Stimulated activated CD8-positive, alpha-beta memory T cell treated with anti-CD3 and anti-CD28 coated beads, Interleukin-2, amount 100 ng/mL, for 48 hours (primary cell): ENCODE measurements at places on chromosomes 1 and 21.

GRCh38 chr1:41640141-41640751, 155.8 kb upstream of the EDN2 start:
- no peak for DNase-seq

DNA sequence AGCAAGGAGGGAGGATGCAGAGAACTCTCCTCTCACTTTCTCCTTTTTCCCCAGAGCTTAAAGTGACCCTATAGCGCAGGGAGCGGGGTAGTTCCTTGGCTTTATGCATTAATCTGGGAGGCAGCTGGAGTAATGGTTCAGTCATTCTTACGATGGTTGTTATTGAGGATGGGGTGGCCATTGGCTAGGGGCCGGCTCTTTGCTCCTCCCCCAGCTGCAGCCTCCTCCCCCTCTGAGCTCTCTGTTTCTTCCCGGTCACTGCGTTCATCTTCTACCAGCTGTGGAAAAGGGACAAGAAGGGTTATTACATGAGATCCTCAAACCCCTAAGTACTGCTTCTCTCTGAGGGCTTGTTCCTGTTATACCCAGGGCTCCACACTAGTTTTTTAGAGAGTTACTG, 8.6 kb downstream of the CERS2 start:
- DNase-seq = no peak

DNA sequence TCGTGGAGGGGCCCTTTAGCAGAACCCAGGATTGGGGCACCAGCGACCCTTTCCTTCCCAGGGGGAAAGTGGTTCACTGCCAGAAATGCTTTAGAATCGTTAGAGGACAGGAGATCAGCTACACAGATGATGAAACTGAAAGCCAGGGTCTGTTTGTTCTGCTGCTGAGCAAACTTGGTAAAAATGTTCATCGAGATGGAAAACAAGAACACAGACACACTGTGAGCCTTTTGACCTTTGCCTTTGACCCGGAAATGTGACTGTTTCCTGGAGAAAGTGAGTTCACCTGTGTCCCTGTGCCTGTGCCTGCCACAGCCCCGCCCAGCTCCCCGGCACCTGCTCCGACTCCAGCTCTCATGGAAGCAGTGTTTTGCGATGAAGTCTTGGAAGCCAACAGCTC, 234.3 kb downstream of the CAMTA1 start:
- no peak for DNase-seq

DNA sequence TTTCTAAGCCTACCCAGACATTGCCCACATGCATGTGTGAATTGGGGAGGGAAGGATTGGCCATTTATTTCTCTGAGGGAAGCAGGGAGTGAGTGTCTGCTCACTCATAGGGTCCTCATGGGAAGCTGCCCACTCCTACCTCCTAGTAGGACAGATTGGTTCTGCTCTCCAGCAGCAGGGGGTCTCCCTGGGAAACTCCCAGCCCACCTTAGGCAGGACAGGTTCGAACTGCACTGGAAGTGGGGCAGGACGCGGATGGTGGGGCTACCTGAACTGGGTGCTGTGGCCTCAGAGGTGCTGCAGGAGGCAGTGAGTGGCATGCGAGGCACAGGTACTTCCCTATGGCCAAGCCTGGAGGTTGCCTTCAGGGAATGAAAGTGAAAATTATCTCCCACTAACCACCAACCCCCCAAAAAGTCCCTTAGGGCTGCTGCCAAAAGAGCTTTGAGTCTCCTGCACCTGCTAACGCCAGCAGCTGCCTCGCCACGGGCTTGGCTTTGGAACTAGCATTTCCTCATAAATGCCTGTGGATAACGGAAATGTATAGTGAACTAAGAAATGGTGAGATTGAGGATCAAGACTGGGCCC, 157.0 kb upstream of the COA6 start:
- DNase-seq = no peak

DNA sequence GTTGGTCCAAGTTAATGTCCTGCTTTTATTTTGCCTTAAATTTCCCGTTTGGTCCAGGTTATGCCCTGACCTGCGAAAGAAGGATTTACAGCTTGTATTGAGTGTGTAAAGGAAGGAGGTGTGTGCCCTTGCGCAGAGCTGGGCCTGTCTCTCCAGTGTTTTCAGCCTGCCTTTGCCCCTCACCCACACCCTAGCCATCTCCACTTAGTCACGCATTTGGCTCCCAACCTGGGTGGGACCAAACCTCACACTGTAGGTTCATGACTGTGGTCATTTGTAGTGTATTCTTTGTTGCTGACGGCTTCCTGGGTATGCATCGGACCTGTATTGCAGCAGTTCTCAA, 572 bp upstream of the SRSF10 start:
- peak; percentile 27 for DNase-seq

DNA sequence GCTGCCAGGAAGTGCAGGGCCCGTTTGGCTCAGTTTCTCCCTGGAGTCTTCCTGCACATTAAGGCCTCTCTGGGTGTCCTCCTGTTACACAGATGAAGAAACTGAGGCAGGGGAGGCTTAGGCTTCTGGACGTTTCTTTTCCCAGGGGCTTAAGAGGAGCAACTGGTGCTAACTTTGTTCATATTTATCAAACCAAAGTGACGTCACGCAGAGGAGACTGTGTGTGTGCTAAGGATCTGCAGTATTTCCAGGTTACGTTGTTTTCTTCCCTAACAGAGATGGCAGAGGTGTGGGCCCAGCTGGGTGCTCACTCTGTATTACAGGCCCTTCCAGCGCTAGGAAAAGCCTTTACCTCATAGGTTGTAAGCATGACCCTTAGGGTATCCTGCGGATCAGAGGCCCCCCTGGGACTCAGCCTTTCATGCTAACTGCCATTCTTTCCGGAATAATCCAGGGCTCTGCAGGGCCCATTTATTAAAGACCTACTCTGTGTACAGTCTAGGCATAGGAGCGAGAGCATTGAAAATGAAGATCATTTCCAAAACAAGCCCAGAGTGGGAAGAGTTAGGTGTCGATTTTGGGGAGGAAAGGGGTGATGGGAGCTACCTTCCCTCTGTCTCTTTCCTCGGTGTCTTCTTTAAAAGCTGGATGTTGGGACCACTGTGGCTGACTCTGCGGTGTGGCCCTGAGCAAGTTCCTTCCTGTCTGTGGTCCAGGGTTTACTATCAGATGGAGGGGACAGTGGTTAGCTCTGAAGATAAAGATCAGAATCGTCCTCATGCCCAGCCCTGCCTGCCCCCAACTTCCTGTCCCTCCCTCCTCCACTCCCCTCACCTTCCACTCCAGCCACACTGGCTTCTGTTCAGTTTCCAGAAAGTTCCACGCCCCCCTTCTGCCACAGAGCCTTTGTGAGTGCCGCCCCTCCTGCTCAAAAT, 4.6 kb downstream of the AGTRAP start:
- DNase-seq = peak; percentile 11

DNA sequence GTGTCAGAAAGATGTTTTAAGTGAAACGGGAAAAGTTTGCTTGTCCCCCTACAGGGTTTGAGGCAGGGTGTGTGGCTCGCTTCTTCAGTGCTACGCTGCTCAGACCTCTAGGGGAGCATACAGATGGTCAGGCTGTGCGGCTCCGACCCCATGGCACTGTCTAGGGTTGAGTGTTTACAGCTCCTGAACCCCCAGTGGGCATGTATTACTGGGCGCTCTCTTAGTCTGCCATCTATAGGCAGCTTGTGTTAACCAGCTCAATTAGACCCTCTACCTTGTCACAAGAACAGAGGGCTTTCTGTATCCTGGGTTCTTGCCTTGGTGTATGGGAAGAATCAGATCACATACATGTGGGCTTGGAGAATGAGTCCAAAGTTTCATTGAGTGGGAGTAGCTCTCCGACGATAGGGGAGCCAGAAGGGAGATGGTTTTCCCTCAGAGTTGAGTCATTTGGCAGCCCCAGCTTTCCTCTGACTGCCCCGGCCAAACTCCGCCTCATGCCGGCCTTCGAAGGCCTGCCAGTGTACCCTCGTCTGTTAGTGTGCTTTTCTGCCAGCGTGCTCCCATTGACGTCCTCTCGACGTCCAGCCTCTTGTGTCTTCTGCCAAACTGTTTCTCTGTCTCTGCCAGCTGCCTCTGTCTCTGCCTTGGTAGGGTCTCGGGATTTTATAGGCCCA, 38.6 kb upstream of the ADGRL4 start:
- no peak for DNase-seq

- no peak for DNase-seq
These were observed 30.4 kb downstream of the APP start for GRCh38 chr21:26140164-26140579.

DNA sequence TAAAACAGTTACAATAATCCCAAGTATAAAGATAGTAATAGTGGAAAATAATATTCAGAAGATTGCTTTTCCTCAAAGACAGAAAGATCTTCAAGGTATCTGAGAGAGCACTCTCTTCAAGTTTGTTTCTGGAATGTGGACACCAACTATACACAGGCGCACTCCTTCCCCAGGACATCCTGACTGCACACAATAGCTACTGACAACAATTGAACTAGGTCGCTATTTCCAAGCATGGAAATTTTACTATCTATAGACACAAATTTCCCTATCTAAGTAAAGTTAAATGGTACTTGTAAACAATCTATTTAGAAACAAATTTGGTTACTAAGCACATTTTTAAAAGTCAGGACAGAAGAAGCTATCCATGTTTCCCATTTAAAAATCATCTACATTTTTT, 19.1 kb downstream of the ARHGAP29 start:
- no peak for DNase-seq
